ENCODE measurements at places on chromosomes 3 and 15. TPM values are rescaled to one million over a fixed set of nuclear protein-coding genes. Genes with fewer than 3 reads are reported as not detected.
A peak's percentile ranks its signal among the peaks of the same experiment; 100 is the strongest.

The PLSCR2 gene
- total RNA-seq = not detected

The CD200R1 gene
- total RNA-seq = 1.2 TPM

The IGSF11 gene
- not detected for total RNA-seq

The SMCO1 gene
- not detected for total RNA-seq

The PROS1 gene
- total RNA-seq = 73.0 TPM

The ZNF80 gene
- total RNA-seq = not detected

- DNase-seq = no peak
These were observed 400.2 kb downstream of the MCTP2 start for GRCh38 chr15:94631608-94632007.

DNA sequence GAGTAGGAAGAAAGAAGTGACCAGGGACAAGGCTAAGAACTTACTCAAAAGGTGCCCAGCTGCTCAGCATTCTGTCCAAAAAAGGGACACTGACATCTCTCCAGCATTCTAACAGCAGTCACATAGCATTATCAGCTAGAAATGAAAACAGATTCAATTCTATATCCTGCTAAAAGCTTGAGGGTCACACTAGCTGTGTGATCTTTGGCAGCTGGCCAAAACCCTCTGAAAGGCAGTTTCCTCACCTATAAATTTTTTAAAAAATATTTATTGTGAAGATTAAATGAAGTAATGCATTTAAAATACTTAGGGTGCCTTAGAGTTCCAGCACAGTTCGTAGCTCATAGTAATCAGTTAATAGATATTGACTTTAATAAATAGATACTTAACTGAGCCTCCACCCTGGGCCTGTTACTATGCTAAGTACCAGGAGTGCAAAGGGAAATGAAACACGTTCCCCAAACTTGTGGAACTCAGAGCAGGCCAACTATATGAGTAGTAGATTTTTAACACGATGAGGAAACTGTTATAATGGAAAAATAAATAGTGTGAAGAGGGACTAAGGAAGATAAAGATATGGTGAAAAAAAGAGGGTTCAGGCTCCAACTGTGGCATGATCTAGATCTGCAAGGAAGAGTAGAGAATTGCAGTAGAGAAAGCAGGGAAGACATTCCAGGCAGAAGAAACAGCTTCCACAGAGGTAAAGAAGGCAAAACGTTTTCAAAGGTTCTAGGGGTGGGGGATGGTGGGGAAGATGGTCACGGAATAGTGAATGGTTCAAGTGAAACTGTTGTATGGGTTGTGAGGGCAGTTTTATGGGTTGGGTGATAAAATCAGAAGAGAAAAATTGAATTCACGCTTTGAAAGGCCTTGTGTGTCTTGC lies 11.4 kb downstream of the CD86 start:
- no peak for DNase-seq

DNA sequence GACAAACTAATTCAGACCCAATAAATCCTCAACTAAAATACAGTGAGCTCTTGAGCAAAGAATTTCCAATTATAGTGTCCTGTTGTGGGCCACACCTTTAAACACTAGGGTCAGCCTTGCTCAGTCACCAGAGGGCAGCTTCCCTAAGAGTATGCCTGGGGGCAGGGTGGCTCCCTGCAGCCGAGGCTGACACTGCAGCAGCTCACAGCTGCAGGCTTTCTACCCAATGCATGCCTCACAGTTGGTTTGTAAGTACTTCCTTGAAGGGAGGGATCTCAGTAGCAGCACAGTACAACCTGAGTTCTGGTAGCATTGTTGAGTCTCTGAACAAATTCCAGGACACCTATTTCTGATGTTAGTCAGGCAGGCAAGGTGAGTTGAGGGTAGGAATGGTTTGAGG lies 335.6 kb downstream of the TUSC7 start:
- no peak for DNase-seq

- no peak for DNase-seq
These were observed 97.1 kb downstream of the RBPMS2 start for GRCh38 chr15:64678126-64678819.

DNA sequence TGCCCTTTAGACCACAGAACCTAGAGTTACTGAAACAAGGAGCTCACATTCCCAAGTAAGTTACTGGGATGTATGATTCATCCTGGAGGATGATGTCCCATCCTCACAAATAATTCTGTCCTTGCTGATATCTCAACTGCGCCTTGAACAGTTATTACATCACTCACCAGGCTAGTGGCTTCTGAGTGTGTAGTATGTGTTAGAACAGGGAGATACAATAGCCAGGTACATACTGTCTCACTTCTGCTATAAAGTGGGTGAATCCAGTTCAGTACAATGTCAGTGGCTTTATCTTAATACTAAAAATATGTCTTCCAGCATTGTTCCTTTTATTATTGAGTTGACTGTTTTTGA lies 483.2 kb upstream of the FRG2C start:
- no peak for DNase-seq

- DNase-seq = no peak
These were observed 19.9 kb downstream of the KLF13 start for GRCh38 chr15:31346367-31347066.

DNA sequence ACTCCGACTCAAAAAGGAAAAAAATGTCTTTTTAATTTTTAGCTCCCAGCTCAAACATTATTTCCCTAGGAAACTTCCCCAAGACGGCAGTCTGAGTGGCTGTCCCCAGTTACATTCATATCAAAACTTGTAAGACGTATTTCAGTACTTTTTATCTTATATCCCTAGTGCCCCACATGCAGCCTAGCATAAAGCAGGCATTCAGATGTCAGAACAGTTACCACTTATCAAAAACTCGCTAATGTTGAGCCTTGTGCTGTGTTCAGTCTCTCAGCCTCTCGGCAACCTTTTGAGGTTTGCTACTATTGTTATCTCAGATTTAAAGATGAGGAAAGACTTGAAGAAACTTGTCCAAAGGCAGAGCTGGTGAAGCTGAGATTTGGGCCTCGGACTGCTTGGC lies 6.6 kb upstream of the SELENOS start:
- no peak for DNase-seq

GRCh38 chr3:176430244-176431037 lies 766.8 kb downstream of the TBL1XR1 start:
- peak; percentile 29 for DNase-seq

DNA sequence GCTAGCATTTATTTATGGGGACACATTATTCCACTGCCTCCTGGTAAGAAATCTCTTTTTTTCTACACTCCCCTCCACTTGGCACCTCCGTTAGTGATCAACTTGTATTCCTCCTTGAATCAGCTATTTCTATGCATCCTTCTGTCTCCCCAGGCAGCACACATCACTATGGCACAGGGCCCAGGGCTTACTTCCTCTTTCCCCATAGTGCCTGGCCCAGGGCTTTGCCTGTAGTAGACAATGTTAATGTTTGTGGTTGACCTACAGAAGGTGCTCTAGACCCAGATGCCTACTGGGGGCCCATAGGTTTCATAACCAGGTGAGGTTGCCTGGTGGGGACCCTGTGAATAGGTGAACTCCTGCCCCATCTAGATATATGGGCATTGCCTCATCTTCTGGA lies 44.9 kb downstream of the EPHB1 start:
- DNase-seq = no peak

- DNase-seq = peak; percentile 71
These were observed 61.0 kb upstream of the ST3GAL6 start for GRCh38 chr3:98702166-98702565.

DNA sequence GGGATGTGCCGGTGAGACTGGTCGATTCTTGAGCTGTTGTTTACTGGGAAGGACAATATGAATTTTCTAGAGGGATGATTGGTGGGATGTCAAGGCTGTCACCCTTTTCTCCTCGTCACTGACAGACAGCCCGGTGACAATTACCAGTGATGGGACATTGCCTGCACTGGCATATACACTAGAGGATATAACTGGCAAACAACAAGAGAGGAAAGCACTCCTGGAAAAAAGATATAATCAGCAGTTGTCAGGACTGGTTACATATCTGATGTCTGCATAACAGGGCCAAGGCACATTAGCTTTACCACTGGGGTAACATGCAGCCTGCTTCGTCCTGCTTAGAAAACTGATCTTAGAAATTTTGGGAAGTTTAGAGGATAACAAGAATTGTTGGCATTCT lies 131.1 kb downstream of the ROBO2 start:
- DNase-seq = no peak
